ENCODE measurements at places on chromosomes 2 and 18.

DNA sequence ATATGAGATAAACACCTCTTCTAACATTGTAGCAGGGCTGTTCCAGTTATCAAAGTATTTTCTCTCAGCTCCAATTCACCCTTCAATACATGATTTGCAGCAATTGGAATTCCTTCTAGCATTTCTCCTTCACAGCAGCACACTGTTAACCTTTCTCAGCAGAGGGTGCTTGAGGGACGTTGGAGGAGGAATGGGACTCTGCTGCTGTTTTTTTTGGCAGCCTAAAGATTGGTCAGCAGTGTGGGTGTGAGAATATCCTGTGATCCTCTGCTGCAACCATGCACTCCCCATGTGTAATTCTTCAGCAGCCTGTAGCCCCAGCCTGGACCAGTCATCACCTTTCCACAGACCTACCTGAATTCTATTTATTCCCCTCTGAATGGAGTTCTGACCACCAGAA is 1708.9 kb upstream of the CELF4 start:
- DNase-seq: no peak

- DNase-seq: no peak
Measured at GRCh38 chr18:34321066-34321465, 96.4 kb upstream of the NOL4 start.

- DNase-seq: no peak
Measured at GRCh38 chr2:11665510-11666362, 4.3 kb downstream of the NTSR2 start.

- DNase-seq: no peak
Measured at GRCh38 chr2:62284471-62284870, 88.6 kb downstream of the B3GNT2 start.

- no peak for DNase-seq
Measured at GRCh38 chr2:164178835-164179465, 442.3 kb downstream of the GRB14 start.

GRCh38 chr2:202014318-202014717 is 19.3 kb upstream of the FZD7 start:
- DNase-seq: no peak

- no peak for DNase-seq
Measured at GRCh38 chr2:39632876-39633275, 32.8 kb upstream of the TMEM178A start.

GRCh38 chr2:156430236-156430979 is 5.8 kb upstream of the GPD2 start:
- DNase-seq: no peak

- DNase-seq: no peak
Measured at GRCh38 chr2:205424326-205424725, 258.0 kb upstream of the NRP2 start.

DNA sequence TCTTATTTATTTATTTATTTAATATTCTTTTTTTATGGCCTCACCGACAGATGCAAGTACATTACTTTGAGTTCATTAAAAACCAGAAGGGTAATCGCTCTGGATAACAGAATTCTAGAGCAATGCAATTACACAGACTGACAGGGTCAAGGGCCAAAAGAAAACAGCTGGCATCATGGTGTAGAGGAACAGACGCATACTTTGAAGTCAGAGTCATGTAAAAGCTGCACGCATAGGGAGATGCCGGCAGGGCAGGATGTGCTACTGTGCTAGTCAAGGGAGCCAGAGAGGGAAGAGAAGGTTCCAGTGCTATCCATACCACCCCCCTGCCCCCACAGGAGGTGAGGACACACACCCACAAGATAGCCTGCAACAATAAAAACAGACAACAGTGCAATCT is 115.2 kb upstream of the TFCP2L1 start:
- no peak for DNase-seq

DNA sequence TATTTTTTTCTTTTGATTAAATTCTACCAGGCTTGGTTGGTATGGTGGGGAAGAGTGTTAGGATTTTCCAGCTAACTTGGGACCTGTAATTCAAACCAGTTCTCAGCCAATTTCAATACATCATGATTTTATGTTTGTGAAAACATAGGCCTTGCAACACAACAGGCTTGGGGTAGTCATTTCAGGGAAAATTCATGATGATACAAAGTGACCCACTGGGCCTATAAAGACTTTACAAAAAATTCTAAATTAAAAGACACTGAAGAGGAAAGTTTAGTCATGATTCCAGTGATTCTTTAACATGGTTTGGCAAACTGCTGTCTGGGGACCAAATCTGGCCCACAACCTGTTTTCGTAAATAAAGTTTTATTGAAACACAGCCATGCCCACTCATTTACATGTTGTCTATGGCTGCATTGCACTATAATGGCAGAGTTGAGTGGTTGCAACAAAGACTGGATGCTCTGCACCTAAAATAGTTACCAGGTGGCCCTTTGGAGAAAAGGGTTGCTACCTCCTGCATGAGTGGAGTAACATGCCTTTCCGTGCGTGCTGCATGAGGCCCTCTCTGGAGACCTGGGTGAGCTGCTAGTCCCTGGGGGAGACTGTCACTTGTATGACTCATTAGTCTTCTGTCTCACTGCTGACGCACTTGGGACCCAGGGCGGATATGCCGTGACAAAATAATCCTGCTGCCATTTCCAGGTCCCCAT is 73.6 kb downstream of the NPAS2 start:
- peak; percentile 87 for DNase-seq

DNA sequence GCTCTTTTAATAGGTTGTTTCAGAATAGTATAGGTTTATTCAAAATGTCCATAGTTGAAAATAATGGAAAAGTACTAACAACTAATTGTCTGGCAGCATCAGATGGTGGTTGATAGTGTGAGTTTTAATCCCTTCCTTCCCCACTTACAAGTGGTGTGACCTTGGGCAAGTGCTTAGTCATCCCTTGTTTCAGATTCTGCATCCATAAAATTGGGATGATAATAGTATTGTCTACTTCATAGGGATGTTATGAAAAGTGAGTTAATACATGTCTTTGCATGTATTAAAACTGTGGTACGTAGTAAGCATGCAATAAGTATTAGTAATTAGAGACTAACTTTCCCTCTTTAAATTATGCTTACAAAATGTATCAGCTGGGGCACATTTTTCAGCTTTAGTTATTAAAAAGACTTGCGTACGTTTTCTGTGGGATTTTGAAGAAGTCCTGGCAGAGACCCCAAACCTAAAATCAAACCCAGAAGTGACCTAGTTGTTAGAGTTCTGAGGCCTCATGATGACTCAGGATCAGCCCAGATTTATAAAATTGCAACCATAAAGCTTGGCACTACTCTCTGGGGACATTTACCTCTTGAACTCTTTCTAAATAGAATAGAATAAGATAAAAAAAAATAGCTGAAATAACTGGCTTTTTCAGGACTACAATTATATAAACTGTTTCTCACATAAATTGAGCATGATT is 8.6 kb downstream of the ITGA4 start:
- DNase-seq: no peak

- no peak for DNase-seq
Measured at GRCh38 chr2:216827073-216827720, 32.7 kb downstream of the TNP1 start.

- DNase-seq: no peak
Measured at GRCh38 chr2:186717320-186718007, 23.6 kb downstream of the FAM171B start.

GRCh38 chr18:68676913-68677312 is 38.0 kb downstream of the TMX3 start:
- no peak for DNase-seq

DNA sequence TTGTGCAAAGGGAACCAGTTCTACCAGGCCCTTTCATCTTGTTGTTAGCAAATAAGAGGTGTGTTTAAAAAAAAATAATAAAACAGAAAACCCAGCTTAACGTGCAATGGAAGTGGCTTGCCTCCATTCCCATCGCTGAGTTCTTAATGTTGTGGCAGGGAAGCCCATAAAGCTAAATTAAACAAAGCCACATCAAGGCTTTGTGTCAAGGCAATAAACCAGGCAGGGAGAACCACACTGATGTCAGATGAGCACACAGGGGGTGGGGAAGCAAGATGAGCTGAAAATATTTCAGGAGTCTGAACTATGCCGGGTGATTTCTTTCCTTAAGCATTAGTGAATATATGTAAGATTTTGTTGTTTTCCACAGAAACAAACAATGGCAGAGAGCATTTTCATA is 73.5 kb downstream of the PHLPP1 start:
- DNase-seq: no peak

- no peak for DNase-seq
Measured at GRCh38 chr2:189157456-189157855, 22.1 kb downstream of the COL5A2 start.

DNA sequence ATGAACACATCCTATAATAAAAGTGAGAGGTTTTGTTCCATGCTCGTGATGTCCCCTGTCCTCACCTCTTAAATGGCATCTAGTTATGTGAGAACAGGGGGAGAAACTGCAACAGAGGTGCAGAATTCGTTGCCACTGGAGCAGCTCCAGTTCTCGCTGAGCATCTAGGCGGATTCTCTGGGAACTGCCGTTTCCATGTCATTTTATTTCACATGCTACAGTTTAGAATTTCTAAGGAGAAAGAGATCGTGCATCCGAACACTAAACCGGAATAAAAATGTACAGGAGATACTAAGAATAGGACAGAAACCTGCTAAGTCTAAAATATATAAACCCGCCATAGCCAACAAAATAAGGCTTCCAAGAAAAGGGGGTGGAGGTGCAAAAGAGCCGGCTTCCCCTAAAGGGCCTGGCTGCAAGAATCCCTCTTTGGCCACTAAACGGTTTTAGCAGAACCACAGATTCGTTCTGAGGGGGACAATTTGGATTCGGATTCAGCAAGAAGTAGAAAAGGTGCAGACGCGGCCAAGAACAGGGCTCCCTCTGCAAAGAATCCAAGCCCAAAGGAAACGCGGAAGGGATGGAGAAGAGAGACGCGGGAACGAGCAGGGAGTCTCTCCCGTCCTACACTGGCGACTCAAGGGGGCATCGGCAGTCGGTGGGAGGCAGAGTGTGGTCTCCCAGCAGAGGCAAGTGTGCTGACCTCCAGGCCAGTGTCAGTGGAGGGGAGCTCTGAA is 1.3 kb downstream of the TMEM163 start:
- DNase-seq: no peak

DNA sequence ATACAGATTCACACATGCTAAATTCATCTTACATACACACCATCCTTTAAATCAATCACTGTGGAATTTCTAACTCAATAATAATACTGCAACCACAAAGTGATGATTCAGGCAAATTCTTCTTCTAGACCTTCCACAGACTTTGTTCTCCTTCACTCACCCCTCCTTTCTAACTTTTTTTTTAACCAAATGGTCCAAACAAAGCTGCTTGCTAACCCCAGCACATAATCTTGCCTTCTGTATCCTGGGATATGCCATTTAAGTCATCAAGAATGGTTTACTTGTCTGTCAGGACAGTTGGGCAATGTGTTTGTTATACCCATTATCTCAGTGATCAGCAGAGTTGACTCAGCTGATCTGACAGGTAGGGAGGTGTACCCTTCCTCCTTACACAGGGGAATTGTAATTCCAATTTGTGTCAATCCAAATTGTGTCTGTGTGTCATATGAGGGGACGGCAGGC is 10.0 kb downstream of the SLC40A1 start:
- DNase-seq: no peak

GRCh38 chr2:54635554-54636152 is 87.8 kb upstream of the EML6 start:
- peak; percentile 35 for DNase-seq

DNA sequence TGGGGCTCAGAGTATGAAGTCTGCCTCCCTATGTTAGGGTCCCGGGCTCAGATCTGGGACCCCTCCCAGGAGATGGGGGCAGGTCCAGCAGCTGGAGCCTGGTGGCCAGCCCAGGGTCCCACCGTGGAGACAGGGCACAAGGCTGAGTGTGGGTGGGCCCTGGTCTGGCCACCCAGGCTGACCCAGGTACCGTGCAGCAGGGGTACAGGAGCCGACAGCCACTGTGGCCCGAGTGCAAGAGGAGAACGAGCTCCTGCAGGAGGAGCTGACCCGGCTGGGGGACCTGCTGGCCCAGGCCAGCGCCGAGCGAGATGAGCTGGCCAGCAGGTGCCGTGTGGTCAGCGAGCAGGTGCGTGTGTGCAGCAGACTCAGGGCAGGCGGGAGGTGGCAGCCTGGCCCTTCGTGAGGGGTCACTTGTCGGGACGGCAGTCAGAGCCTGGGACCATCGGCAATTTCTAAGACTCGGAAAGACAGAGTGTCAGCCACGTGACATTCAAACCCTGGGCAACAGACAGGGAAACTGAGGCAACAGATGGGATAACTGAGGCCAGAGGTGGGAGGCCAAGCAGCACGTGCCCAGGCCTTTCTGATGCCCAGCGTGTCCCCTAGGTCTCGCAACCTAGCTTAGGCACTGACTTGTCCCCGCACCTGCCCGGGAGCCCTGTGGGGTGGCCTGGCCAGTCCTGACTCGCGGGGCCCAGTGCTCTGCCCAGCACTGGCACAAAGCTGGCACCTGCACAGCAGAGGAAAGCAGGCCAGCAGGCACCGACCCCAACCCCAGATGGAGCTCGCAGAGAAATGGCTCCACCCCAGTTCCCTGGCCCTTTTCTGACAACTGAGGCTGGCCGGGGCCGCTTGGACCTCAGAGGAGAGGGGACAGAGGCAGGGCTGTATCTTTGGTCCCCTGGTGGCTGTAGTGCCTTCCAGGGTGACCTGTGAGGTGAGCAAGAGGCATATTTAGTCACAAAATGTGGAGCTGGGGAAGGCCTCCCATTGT is 13.9 kb downstream of the CROCC2 start:
- DNase-seq: no peak

GRCh38 chr2:46634905-46635304 is 155.5 kb downstream of the TMEM247 start:
- no peak for DNase-seq

DNA sequence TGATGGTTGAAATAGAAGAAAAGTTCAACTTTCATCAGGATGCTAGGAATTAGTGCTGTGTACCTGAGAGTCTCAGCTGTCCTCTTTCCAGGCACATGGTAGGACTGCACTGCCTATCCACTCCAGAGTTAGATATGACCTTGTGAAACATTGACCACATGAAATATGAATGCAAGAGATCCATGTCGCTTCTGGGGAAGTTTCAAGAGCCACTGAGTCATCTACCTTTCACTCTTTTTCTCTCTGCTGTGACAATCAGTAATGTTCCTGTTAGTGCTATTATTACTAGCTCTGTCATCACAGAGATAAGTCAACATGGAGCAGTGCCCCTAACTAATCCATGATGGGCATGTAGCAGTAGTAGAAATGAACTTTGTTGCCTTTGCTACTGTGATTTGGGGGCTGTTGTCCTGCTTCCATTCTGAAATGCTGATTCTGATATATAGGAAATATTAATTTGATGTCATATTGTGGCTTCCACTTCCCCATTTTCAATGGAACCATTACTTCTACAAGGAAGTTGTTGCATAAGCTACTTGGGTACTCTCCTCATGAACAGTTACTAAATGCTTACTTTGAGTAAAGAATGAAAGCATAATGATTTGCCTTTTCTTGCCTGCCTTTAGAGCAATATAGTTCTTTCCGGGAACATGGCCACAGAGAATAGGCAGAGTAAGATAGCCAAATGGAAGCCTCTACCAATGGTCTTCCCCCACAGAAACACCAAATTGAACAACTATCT is 192.8 kb upstream of the ZNF521 start:
- DNase-seq: no peak

GRCh38 chr2:43737097-43737854 is 36.6 kb upstream of the DYNC2LI1 start:
- DNase-seq: no peak

- peak; percentile 56 for DNase-seq
Measured at GRCh38 chr2:45293182-45293581, 283.9 kb upstream of the SIX2 start.

GRCh38 chr2:55063713-55064323 is 13.6 kb upstream of the RTN4 start:
- DNase-seq: no peak

All from lung microvascular endothelial cell (primary cell).